ENCODE measurements at places on chromosomes 1 and 21.

DNA sequence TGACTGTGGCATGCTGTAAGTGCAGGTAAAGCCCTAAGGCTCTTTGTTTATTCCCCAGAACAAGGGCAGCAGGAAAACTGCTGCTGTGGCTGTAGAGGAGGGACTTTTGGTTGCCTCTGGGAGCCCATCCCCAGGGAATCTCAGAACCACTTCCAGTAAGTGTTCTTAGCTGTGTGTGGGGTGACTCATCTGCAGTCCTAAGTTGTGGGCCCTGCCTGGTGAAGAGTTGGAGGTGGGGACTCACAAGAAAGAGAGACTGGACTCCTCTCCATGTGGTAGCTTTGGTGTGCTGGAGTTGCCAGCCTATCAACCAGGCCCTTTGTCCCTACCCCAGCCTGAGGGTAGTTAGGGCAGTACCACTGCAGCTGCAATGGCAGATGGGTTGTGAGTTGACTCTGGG is 24.0 kb upstream of the DENND1B start:
- DNase-seq, result no peak

GRCh38 chr1:243345205-243345604 is 89.4 kb downstream of the SDCCAG8 start:
- DNase-seq, result no peak

DNA sequence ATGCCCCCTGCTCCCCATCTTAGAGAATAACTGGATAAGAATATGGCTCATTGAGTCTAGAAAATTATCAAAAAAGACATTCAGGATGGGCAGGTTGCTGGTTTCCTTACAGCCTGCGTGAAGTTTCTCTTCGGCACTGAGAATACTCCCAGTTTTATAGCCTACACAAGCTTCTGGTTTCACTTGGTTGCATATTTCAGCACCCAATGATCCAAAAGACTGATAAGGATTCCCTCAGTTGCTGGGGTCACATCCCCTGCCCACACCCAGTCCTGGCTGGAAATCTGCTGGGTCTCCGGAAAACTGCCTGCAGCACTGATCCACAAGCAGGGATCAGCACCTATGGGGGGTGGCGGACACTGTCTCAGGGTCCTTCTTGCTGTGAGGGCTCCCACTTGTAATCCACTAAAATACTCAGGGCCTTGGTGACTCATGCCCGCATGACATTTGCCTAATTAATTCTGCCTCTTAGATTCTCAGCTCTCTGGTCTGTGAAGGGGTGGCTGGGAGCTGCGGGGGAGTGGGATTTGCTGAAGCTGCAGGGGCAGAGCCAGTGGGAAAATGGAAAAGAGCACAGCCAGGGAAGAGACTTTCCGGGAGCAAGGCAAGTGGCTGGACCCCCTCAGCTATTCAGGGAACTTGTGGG is 142.5 kb downstream of the ZNF648 start:
- DNase-seq, result no peak

DNA sequence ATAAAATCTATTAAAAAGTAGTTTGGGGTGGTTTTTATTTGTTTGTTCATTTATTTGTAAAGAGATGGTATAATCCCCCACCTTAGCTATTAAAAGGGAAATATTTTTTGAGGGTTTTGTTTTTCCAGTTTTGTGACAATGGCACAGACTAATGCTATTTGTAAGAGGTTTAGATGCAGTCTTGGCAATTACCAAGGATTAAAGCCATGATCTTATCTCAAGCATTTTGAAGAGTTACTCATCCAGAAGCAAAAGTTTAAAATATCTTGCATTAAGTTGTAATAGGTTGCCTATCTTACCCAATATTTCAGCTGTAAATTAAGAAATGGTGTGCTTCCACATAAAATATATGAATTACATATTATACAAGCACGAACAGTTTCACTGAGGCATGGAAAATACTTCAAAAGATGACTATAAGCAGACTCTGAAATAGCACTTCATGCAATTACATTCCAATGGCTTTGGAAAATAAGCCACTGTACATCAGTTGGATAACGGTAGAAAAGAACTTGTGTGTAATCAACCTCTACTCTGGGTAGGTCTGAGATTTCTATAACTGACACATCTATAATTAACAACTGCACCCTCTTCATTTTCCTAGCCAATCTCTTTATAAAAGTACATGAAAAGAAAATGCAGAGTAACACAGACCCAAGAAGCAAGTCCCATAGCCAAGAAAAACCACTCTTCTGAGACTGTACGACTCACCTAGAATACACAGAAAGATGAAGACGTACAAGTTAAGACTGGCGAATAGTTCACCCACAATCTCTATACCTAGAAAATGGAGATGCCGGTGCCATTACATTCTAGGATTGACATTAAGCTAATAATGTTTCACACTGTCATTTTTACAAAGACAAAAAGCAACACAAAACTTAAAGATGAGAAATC is 95.2 kb downstream of the PTPN14 start:
- DNase-seq, result no peak

GRCh38 chr1:177912991-177913390 is 56.9 kb downstream of the SEC16B start:
- DNase-seq, result no peak

DNA sequence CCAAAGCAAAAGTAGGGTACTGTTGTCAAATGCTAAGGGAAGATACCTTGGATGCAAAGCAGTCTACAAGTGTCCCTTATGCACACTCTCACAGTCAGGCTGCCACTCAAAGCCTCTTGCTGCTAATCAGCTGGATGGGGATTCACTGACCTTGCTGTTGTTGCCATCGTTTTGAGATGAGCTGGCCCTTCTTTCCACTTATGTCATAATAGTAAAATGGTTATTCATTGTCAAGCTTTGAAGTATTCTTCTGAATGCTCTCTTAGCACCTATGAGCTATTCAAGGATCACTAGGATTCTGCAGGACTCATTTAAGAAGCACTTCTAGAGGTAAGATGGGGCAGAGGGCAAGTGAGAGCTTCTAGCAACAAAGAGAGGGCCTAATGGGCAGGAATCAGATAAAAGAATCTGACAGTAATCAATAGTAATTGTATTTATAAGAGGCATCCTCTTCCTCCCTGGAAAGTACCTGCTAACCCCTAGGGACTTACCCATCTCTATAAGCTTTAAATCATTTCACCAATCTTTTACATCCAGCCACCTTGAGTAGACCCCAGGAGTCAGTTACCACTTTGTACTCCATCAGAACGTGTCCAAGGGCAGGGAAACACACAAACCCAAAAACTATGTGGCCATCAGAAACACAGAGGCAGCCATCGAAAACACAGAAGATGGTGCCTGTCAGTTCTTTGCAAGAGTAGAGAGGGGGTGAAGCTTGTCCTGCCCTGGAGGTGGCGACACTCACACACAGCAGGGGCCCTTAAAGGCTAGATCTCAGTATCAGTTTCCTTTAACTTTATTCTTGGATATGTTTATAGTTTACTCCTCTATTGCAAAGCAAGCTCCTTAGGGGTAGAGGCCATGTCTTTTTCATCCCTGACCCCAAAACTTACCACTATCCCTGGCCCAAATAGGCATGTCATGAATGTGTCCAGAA is 103.7 kb upstream of the NFIA start:
- no peak for DNase-seq

- DNase-seq, result no peak
Observed at GRCh38 chr1:50913954-50914353, 46.1 kb downstream of the FAF1 start.

DNA sequence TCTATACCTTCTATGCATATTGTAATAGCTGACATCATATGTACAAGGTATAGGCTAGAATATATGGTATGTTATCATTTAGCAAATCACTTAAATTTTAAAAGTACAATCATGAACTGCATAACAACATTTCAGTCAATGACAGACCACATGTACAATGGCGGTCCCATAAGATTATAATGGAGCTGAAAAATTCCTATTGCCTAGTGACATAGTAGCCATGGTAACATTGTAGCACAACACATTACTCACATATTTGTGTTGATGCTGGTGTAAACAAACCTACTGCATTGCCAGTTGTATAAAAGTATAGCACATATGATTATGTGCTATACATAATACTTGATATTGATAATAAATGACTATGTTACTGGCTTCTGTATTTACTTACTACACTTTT is 8.9 kb downstream of the RAB3B start:
- no peak for DNase-seq

- no peak for DNase-seq
Observed at GRCh38 chr1:222974496-222974895, 159.7 kb downstream of the DISP1 start.

GRCh38 chr1:147895123-147895522 is 7.5 kb upstream of the GJA8 start:
- no peak for DNase-seq

GRCh38 chr1:7491818-7492173 is 279.3 kb upstream of the VAMP3 start:
- DNase-seq, result no peak

- no peak for DNase-seq
Observed at GRCh38 chr1:37558411-37558810, 1.7 kb downstream of the DNALI1 start.

DNA sequence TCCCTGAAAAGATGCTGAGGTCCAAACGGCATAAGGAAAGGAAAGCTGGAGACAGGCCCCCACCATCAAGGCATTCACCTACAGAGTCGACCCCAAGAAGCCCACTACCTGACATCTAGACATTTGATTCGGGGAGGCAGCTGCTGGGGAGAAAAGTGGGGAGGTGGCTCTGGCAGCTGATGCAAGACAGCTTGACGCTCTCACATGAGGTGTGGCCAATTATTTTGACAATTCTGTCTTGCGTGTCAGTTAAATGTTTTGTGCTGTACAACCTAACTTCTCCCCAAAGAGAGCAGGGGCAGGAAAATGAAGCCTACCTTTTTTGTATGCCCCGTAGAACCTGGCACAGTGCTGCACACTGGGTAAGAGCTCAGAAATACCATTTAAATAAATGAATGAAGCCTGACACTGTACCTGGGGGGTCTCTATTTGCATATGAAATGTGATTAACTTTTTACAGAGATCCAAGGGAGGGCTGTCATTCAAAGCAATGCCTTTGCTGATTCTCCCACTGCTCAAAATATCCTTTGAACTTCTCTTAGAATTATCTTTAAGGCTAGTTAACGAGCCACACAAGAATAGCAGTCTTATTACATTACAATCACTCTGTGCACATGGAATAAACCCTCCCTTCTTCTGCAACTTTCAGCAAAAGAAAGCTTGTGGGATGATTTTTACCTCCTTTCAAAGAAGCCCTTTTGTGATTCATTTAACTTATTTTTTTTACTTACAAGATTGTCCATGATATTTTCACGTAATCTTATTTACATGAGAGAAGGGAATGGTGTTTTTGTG is 163.2 kb downstream of the TNR start:
- no peak for DNase-seq

GRCh38 chr1:32538887-32539583 is at the start of gene ZBTB8A:
ZBTB8A (plus strand) TSS chr1:32539427; CDS start chr1:32592932, 53,505 bp downstream.
- DNase-seq, result peak; percentile 63

DNA sequence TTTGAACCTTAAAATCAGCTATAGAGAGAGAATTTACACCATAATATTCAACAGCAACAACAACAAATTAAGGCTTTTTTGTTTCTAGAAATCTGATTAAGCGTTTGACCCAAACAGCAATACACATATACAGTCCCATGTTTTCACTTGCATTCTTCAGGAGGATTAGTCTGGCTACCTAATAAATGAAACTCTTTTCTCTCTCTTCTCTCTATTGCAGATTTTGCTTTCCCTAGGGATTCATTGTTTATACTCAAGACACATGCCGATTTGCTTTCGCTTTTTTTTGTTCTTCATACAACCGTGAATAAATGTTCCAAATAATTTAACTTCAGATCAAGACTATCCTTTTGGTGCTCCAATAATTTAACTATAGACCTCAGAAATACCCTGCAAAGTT is 162.4 kb upstream of the PTBP2 start:
- no peak for DNase-seq

DNA sequence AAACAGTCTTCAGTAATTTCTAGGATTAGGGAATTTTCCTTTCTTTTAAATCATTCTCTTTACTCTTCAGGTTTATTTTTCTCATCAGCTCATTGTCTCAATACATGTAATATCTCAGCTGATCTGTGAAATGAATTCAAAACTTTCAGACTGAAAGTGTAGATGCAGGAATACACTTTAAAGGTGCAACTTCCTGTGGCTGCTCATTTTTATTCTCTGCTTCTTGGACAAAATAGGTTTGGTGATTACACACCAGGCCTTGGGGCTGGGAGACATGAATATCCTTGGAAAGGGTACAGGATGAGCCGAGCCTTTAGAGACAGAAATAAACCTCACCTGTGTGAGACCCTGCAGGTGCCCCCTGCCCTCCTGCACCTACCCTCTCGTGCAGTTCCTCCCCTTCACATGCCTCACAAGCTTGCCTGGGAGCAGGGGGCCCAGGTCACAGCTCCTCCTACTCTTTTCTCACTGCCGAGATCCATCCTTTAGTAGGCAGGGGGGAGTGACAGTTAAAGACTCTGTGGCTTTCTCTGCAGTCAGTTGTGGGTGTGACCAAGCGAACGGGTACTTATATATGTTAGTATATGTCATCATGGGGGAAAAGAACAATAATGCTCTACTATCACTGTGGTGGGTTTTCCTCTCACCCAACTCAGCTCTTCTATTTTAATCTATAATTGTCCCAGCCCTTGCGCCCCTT is 23.6 kb downstream of the XCL2 start:
- DNase-seq, result no peak

DNA sequence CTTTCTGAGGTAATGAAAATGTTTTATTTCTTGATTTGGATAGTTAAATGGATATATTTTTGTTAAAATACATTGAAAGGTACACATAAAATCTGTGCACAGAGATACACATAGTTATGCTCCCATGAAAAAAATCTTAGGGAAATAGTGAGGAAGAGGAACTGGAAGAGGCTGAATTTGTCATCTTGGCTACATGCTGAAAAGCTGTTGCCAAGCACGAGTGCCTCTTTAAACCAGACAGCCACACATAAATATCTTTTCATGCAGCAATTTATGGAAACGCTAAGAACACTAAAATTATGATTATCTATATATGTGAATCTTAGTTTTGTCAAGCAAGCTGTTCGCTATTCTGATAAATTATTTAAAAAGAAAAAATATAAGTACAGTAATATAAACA is 12.8 kb upstream of the ADAR start:
- no peak for DNase-seq

GRCh38 chr1:64302971-64303370 is 99.5 kb downstream of the UBE2U start:
- no peak for DNase-seq

DNA sequence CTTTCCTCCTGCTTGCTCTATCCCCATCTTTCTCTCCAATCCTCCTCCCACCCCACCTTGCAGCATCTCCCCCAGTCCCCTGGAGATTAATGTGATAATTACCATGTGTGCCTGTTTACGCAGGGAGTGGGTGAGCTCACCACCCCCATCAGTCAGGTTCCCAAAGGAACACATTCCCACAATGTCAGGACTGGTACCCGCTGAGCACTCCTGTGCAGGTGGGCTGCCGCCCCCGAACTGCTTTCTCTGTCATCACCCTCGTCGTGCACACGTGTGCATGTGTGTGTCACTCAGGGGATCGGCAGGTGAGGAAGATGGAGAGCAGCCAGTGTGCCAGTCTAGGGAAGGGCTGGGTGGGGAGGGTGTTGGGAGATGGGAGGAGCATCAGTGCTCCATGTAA is 163.4 kb downstream of the CACNA1E start:
- DNase-seq, result no peak

DNA sequence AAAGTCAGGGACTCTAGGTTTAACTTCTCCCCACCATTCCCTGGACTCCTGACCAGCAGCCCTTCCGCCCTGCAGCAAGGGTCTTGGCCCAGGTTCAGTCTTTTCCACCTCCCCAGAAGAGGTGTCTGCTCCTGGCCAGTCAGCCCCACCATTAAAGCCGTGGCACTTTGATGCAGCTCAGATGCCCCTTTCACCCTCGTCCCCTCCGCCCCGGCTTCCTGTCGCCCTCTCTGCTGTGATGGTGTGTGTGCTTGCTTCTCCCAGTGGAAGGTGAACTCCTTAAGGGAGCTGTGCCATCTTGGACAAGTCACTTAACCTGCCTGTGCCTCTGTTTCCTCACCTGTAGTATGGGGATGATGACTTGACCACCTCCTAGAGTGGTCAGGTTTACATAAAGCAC is 17.8 kb upstream of the TTC4 start:
- DNase-seq, result no peak
